HS-27A (cell line): ENCODE measurements at places on chromosomes 3 and 15.

DNA sequence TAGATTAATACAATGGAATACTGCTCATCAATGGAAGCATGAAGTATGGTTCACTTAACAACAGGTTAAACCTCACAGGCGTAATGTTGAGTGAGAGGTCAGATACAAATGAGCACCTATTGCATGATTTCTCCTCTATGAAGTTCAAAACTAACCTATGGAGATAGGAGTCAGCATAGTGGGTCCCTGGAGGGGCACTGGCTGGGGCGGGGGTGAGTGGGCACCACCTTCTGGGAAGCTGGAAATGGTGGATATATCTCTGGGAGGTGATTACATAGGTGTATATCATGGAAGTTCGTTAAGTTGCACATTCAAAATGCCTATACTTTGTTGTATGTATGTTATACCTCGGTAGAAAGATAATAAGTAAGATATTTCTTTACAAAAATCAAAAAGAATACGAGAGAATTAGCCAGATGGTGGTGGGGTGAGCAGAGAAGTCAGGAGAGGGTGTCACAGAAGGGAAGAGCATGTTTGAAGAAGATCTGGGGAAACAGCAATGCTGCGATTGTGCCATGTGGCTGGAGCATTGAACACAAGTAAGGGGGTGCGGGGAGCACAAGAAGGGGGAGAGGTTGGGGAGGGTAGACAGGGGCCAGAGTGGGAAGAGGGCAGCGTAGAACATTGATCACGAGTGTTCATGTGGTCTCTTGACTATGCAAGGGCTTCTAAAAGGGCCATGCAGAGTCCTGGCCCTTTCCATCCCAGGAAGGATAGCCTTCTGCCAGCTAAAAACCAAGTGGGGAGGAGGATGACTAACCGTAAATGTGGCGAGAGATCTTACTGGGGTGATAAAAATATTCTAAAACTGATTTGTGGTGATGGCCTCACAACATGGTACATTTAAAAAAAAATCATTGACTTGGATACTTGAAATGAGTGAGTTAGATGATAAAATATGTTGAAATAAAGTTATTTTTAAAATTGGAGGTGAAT lies 30.2 kb downstream of the ITGA11 start:
- no peak for DNase-seq

GRCh38 chr3:81726132-81726531 lies 35.3 kb downstream of the GBE1 start:
- DNase-seq, result no peak

GRCh38 chr3:111285694-111286093 lies 214.1 kb downstream of the NECTIN3 start:
- no peak for DNase-seq

DNA sequence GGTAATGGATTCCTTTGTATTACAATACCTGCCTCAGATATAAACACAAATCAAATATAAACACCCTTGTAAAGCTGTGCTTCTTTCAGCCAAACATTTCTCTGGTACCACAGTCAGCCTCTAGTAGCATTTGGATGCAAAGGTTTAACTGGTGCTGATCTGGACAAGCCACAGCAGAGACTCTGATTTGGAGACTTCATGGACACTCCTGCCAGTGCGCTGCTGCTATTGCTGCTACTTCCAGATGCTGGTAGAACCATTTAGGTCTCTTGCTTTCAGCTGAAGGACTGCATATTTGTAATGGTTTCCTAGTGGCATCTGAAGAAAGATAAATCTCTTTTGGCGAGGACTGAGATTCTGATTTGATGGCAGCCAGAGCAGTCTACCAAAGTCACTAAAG lies 36.9 kb downstream of the NCK1 start:
- no peak for DNase-seq

DNA sequence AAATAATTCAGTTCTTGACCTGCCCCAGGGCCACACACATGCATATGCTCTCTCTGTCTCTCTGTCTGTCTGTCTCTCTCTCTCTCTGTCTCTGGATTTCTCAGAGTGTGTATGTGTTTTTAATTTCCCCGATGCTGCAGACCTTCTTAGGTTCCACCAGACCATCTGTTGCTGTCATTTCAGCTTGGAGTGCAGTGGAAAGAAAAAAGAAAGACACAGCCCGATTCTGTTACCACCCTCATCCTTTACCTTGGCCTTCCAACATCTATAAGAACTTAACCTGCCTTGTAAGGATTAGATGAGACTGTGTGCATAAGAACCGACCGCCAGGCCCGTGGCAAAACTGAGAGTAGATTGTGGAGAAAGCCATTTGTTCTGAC lies 9.7 kb upstream of the PGPEP1L start:
- no peak for DNase-seq

- DNase-seq, result no peak
Observed at GRCh38 chr15:88621789-88622604, 857 bp downstream of the AEN start.

GRCh38 chr15:72562878-72563277 lies 88.7 kb downstream of the ARIH1 start:
- no peak for DNase-seq

GRCh38 chr3:190863119-190863465 lies 598 bp upstream of the GMNC start:
- no peak for DNase-seq

DNA sequence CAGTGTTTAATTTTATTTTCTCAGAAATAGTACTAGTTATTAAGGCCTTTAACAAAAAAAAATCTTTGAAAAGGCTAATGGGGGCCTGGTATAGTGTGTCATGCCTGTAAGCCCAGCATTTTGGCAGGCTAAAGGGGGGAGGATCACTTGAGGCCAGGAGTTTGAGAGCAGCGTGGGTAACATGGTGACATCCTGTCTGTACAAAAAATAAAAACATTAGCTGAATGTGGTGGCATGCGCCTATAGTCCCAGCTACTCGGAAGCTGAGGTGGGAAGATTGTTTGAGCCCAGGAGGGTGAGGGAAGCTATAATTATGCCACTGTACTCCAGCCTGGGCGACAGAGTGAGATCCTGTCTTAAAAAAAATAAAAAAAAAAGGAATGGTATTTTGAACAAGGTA lies 61.9 kb downstream of the TRAK1 start:
- DNase-seq, result no peak

GRCh38 chr3:114481113-114481512 lies 187.3 kb downstream of the TIGIT start:
- DNase-seq, result no peak

GRCh38 chr3:54222316-54222715 lies 100.0 kb downstream of the CACNA2D3 start:
- DNase-seq, result no peak
